ENCODE measurements at places on chromosomes 4 and X.

GRCh38 chrX:131614241-131614640 lies 70.4 kb downstream of the OR13H1 start:
- no peak for DNase-seq

DNA sequence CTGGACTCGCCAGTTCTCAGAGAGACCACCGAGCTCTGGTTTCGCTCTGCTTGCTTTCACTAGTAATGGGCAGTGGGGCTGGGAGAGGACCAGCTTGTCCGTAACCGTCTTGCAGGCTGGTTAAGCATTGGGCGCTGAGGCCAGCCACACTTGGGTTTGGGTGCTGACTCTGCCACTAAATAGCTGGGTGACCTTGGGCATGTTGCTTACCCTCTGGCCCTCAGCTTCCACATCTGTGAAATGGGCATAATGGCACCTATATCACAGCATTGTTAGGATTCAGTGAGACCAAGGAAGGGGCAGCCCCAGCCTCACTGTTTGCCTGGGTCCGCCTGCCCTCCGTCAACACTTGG lies 43.5 kb downstream of the EVC start:
- no peak for DNase-seq

GRCh38 chrX:120468071-120468470 lies 1.0 kb downstream of the LAMP2 start:
- DNase-seq: no peak

DNA sequence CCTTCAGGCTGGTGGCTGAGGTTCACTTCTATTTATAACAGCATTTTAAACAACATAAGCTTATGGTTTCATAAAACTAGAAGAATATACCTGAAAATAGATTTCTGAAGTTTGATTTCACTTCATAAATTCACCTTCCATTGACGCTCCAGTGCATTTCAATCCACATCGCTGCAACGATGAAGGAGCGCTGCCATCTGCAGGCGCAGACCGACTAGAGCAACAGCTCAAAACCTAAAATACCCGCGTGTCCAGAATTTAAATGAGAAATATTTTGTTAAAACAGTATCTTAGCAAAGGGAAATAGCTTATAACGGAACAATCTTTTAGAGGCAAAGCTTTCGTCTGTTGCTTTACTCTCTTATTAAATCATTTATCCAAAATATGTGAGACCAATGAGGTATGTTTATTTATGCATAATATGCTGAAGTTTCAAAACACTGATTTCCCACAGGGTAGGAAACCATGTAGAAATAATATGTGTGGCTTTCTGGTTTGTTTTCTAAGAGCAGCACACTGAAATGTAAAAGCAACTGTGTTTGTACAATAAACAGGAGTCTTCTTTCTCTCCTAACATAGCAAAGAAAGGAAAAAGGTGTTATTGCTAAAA lies 816.4 kb upstream of the FRG1 start:
- peak; percentile 53 for DNase-seq

DNA sequence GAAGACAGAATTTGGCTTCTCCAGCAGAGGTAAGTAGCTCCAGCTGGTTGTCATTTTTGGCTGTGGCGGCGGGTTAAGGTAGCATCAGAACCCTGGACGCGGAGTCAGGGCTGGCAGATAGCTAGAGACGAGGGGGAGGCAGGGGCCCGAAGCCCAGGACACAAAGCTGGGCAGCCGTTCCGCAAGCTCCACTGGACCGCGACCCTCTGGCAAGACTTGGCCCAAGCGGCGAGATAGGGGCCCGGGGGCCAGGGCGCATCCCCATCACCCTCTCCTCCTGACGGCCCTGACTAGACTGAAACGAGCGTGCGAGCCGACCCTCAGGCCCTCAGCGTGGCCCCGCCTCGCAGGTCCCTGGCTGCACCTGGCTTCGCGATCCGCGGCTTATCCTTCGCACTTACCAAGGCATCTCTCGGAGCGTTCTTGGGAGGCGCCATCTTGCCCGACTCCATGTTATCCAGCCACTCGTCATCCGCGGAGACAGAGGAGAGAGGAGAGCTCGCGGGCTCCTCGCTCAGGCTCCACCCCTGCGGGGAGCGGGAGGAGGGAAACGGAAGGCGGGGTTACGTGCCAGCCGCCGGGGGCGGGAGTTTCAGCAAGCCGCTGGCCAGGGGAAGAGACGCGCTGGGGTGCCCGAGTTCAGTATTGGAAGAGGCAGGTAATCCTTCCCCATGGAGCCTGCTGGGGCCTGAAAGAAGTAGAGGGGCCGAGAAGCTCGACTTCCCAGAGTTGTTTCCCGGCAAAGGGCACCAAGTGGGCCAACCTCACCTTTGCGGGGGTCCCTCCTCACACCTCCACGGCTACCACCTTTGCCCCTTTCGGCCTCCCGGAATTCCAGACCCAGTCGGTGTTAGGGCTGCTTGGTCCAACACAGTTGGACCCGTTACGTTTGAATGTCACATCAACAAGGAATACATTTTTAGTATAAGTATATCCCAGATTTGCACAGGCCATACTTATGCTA lies at the start of gene TAF9B:
Gene TAF9B, minus strand, starts transcription at position 491 of the 964 bp plus-strand sequence. Its CDS starts 39 bp downstream, at position 452.
- peak; percentile 77 for DNase-seq

GRCh38 chr4:76374798-76375197 lies 46.1 kb downstream of the CCDC158 start:
- DNase-seq: no peak

DNA sequence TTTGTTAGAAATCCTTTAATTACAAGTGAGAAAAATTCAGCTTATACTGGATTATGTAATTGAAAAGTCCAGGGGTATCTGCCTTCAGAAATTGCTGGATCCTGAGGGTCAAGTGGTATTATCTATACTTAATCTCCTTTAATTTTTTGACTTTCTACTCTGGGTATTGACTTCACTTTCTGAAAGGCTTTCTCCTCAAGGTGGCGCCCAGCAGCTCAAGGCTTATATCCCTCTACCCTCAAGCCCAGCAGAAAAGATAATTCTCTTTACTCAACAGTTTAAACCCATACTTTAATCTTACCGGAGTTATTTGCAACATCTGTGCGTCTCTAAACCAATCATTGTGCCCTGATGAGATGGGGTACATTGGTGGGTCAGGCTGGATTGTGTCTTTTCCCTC lies 129.5 kb downstream of the LARP7 start:
- DNase-seq: peak; percentile 4

GRCh38 chr4:78722320-78722719 lies 53.8 kb upstream of the BMP2K start:
- no peak for DNase-seq

DNA sequence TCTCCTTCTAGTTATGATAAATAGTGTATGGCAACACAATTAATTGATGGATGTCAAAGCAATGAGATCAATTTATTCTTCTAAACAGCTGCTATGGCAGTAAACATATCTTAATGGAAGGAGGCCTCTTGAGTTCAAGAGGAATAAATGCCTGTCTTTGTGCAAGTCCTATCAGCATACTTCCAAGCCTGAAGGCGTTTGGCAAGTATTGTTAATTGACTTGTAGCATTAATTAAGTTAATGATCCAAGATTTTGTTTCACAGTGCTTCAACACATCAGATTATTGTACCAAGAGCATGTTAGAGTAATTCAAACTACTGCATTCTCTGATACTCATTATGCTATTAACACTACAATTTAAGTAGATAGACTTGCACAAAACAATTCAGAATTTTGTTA lies 144.8 kb downstream of the FAT4 start:
- no peak for DNase-seq

GRCh38 chr4:95255396-95256107 lies 293.2 kb downstream of the UNC5C start:
- DNase-seq: peak; percentile 36

DNA sequence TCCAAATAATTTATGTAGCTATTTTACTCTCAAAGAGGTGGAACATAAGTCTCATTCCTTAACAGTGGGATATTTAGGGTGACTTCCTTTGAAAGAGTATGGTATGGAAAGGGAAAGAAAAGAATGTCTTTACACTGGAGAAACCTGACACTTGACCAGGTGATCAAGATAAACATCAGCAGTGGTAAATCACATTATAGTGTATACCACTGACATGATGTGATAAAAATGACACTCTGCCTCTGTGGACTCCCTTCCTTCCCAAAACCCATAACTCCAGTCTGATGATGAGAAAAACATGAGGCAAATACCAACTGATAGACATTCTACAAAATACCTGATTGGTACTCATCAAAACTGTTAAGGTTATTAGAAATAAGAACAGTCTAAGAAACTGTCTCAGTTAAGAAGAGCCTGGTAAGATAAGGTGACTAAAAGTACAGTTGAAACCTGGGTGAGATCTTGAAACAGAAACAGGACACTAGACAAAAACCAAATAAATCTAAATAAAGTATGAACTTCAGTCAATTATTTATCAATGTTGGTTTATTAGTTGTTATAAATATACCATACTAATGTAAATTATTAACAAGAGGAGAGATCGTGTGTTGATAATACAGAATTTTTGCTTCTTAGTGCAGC lies 144.2 kb upstream of the PCDH18 start:
- DNase-seq: no peak

DNA sequence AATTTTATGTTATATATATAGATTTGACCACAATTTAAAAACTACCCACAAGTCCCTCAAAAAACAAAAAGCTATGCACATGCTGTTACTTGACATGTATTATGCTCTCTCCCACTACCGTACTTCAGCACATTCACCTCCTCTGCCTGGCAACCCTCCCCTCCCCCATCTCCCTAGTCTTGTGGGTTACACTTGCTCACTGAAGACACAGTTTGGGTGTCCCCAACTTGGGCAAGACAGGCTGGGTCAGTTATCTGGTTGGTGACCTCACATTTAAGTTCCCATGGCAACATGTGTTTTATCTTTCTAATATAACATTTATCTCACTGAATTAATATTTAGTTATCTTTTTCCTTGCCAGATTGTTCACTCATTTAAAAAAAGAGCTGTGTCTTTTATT lies 32.7 kb downstream of the SEC24D start:
- DNase-seq: no peak

DNA sequence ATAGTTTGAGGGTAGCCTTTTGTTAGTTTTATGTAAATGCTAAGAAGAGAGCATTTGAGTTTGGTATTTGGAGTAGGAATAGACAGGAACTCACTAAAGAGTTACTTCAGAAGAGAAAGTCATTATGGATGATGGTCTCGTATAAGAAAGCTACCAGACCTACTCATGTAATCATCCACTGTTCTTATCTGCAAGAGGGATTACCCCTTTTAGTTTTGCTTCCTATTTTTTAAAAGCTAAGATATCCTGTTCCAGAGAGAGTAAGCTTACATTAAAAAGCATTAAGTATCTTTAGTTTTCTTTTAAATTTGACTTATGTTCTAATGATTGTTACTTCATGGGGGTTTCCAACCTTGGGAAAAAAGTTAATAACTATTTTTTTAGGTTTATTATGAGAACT lies 12.5 kb upstream of the ART3 start:
- DNase-seq: no peak

- no peak for DNase-seq
Measured at GRCh38 chr4:48692897-48693296, 87.2 kb downstream of the FRYL start.

- DNase-seq: peak; percentile 50
Measured at GRCh38 chrX:74133156-74133796, 170.7 kb upstream of the ZCCHC13 start.

GRCh38 chr4:187499956-187500355 lies 495.6 kb upstream of the ZFP42 start:
- no peak for DNase-seq

- peak; percentile 19 for DNase-seq
Measured at GRCh38 chr4:53781629-53782457, 190.6 kb upstream of the LNX1 start.

- DNase-seq: no peak
Measured at GRCh38 chr4:145773581-145774234, 93.8 kb downstream of the C4orf51 start.

GRCh38 chr4:93605163-93605562 lies 223.4 kb upstream of the ATOH1 start:
- DNase-seq: no peak

GRCh38 chrX:153877571-153878261 lies 8.3 kb downstream of the L1CAM start:
- no peak for DNase-seq

DNA sequence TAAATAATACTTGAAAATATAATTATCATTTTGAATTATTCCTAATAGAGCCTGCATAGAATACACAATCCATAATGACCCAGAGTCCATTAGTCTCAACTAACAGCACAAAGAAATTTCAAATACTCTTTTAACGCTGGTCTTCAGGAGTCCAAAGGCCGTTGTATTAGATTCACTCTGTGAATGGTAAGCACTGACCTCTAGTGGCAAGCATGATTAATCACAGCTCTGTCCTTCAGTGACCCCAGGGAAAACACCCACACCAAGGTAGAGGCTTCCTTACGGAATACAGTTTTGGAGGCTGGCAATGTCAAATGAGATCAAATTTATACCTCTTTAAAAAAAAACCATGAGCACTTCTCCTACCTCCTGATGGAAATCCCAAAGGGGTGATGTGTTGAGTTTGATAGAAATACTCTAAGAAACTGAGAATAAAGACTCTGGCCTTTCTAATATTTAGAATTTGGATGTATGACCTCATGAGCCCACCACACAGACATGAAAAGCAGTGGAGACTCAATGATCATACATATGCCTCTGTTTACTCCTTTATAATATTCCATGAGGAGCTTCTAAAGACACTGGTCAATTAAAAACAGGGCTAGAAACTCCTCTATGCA lies 147.2 kb upstream of the DKK2 start:
- DNase-seq: peak; percentile 65

DNA sequence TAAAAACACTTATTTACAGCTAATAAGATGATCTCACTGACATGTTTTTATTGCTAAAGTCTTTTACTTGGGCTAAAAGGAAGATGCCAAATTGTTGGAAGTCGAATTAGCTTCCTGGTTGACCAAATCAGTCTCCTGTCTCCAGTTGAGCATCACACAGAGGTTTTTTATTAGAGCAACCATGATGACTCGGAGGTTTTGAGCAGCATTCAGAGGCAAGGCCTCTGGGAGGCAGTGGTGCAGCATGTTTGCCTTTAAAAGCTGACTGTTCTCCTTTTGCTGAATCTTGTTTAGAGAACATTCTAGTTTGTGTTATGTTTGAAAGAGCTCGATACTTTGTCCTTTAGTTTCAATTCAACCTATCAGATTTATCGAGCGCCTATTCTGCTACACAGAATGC lies 2.1 kb downstream of the UCHL1 start:
- peak; percentile 73 for DNase-seq

DNA sequence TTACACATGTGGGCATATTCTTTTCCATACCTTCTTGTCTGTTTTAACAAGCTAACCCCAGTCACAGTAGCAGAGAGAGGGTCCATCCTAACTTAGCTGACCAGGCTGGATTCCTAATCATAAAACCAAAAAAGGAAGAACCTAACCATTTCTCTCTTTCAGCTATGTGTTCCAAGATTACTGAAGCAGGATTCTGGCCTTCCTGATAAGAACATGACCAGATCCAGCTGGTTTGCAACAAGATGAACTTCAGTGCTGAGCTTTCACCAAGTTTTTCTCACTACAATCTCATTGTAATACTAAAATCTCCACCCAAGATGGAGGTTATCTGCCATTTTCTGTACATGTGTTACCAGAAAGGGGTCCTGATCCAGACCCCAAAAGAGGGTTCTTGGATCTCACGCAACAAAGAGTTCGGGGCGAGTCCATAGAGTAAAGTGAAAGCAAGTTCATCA lies 20.4 kb upstream of the UBA6 start:
- DNase-seq: no peak

GRCh38 chr4:100348473-100348872 lies 158.2 kb upstream of the DDIT4L start:
- peak; percentile 57 for DNase-seq

GRCh38 chr4:107570952-107571351 lies 149.1 kb downstream of the PAPSS1 start:
- DNase-seq: no peak
